Testis (tissue), 5 donors: ENCODE measurements at places on chromosomes 2 and 18.

GRCh38 chr18:74508821-74509225 is 12.7 kb downstream of the CNDP2 start:
- no peak for DNase-seq

DNA sequence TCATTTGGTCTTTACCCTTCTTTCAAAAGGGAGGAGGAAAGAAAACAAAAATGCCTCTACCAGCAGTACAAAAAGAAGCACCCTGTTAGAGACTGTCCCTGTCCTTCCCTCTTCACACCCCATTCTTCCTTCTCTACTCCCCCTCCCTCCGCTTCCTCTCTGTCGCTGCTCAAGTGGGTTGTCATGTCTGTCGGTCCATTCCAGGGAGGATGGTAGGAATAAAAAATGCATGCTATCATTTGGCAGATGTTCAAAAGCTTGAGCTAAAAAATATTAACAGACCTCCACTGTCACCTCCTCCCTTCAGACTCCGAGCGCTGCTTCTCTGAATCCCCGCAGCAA is 482.0 kb downstream of the BCL11A start:
- no peak for DNase-seq

GRCh38 chr2:240452462-240453256 is 17.2 kb downstream of the GPC1 start:
- DNase-seq, result peak; percentile 84

DNA sequence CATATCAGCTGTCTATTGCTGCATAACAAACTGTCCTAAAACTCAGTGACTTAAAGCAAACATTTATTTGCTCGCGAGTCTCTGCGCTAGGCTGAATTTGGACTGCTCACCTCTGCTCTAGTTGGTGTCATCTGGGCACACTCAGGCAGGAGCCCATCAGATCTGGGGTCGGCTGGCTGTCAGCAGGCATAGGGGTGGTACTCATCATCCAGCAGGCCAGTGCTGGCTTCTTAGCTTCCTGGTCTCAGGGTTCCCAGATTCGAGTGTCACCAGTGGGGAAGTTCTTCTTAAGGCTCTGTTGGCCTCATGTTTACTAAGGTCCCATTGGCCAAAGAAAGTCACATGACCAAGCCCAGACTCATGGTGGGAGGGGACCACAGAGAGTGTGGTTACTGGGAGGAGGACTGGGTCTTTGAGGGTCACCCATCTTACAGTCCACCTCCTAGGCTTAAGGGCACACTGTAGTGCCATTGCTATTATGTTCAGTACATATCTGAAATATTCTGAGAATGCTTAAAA is 71.6 kb upstream of the ATG16L1 start:
- no peak for DNase-seq

DNA sequence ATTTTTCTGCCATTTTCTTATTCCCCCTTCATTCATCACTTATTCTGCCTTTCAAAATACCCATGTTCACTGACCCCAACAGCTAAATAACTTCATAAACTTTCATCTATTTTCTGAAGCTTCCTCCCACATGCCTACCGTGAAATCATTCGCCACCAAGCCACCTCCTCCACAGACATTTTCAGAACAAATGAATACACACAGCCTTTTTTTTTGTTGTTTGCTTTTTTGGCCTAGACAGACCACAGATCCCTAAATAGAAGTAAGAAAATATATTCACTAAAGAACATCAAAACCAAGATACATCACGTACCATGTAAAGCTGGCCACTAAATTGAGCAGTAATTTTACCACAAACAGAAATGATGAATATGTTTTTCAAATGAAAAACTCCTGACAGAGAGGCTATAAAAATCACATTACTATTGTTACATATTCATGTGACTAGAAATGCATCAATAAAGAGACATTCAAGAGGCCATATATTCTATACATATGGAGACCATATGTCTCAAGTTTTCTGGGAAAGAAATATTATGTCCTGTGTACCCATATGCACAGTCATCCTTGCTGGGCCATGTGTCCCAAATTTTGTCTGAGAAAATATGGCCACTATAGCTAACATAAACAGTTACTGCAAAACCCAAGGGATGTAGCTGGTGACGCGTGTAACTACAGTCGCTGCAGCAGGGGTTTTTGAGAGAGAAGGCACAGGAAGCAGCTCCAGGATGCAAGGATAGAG is 200.3 kb downstream of the FBXO15 start:
- no peak for DNase-seq

GRCh38 chr2:7377916-7378569 is 460.8 kb downstream of the RNF144A start:
- peak; percentile 25 for DNase-seq

- DNase-seq, result no peak
Measured at GRCh38 chr2:68500649-68501048, 33.3 kb downstream of the APLF start.

DNA sequence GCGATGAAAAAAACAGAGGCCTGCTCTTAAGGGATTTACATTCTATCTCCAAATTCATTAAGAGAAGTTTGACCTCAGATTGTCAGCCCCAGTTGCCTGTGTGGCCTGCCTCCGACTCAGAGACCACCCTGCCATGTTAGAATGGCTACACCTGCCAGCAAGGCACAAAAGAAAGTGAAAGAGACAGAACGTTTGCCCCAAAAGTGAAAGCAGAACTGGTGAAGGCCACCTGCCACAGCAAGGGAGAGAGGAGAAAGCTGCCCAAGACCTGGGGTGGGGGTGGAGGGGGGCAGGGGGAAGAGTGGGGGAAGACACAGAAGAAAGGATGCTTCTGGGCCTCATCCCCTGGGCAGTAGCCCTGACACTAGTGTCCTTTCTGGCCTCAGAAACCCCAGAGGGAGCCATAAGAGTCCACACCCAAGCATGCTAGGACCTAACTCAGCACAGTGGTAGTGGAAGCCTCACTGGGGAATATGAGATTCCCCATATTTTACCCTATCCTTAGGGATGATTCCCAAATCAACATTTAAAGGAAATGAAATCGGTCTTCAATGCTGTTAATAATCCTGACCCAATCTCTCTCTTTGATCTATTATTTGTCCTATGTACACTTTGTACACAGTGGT is 389.7 kb downstream of the TXNL1 start:
- DNase-seq, result no peak

- no peak for DNase-seq
Measured at GRCh38 chr18:13176847-13177246, 41.7 kb upstream of the LDLRAD4 start.

DNA sequence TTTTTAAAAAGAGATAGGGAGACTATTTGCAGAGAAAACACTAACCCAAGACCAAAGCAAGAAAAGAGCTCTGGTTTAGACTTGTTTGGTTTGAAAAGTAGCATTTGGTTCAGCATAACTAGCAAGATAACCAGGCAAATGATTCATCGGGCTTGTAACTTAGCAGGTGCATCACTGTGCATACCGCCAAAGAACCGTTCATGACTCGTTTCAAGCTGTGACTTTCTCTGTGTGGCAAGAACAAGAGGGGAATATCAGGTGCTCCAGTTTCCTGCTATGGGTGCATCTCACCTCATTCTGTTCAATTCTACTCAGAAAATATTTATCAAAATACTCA is 244.9 kb downstream of the ETAA1 start:
- no peak for DNase-seq

GRCh38 chr2:66134138-66134701 is 300.7 kb upstream of the MEIS1 start:
- DNase-seq, result no peak

- no peak for DNase-seq
Measured at GRCh38 chr18:60145776-60146175, 226.8 kb downstream of the MC4R start.

DNA sequence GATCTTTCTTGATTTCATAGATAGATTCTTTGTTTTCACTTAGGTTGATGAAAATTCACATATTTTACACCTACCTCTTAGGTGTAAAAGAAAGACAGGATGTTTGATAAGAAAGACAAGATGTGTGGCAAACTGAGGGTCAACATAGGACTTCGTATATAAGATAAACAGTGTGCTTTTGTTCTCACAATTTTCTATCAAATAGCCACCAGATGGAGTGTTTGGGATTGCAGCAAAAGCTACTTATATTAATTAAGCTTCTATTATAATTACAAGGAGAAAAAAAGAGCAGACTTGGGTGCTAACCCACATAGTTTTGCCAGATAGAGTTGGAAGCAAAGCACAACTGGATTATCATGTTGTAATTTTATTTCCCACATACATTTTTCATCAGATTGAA is 232.9 kb downstream of the CDH7 start:
- no peak for DNase-seq

DNA sequence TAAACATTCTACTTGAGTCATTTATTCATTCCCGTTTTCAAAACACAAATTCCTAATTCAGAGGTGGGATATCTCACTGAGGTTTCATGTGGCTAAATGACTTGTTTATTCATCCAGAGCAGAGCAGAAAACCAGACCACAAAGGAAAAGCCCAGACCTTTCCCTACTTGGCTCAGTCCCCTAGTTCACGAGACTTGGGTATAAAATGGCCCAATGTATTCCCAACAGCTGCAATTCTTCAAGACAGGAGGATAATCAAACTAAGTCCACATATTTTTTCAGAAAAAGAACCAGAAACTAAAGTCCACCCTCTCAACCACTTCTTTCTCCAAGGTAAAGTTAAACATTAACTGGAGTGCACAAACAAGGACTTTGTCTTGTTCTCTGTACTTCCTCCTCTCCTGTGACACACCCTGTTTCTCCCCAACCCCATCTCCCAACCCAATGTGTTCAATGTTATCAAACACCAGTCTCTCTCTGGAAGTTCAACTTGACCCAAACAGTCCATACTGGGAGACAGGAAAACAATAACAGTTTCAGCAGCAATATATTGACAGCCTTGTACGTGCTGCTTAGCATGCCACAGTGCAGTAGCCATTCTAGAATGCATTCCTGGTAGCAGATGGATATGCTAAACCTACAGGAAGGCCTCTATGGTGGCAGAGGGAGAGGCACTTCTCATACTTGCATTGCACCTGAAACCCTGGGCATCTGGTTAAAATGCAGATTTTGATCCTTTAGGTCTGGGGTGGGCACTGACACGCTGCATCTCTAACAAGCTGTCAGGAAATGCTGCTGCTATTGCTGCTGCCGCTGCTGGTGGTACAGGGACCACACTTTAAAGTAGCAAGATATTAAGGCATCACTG is 110.7 kb downstream of the INO80D start:
- DNase-seq, result no peak

DNA sequence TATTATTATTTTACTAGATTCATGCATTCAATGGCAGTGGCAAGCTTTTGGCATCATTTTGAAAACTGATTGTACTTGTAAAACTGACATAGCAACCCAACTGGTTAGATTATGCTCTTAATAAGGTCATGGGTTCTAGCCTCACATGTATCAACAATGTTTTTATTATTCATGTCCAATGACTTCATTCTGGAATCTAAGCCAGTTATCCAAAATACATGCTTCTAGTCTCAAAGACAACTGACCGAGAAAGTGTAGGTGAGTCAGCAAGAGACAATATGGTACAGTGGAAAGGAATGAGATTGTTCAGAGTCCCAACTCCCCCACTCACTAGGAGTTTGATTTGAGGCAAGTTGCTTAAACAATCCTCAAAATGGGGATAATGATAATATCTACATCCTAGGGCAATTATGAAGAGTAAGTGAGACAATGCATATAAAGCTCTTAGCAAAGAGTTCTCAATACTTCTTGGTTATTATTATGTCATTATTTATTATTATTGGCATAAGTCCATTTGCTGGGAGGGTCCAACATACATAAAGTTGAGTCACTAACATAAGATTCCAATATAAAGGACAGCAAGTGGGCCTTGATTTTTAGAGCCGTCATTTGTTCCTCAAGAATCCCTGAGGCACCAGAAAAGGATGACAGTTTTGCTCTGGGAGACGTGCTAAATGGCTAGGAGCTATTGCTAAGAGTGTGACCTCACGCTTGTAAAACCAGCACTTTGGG is 99.4 kb downstream of the NEB start:
- no peak for DNase-seq

GRCh38 chr2:70626254-70626990 is 72.8 kb upstream of the TGFA start:
- no peak for DNase-seq

GRCh38 chr2:16931441-16931840 is 265.8 kb upstream of the CYRIA start:
- no peak for DNase-seq

GRCh38 chr2:41853427-41854191 is 194.2 kb upstream of the PKDCC start:
- peak; percentile 71 for DNase-seq

DNA sequence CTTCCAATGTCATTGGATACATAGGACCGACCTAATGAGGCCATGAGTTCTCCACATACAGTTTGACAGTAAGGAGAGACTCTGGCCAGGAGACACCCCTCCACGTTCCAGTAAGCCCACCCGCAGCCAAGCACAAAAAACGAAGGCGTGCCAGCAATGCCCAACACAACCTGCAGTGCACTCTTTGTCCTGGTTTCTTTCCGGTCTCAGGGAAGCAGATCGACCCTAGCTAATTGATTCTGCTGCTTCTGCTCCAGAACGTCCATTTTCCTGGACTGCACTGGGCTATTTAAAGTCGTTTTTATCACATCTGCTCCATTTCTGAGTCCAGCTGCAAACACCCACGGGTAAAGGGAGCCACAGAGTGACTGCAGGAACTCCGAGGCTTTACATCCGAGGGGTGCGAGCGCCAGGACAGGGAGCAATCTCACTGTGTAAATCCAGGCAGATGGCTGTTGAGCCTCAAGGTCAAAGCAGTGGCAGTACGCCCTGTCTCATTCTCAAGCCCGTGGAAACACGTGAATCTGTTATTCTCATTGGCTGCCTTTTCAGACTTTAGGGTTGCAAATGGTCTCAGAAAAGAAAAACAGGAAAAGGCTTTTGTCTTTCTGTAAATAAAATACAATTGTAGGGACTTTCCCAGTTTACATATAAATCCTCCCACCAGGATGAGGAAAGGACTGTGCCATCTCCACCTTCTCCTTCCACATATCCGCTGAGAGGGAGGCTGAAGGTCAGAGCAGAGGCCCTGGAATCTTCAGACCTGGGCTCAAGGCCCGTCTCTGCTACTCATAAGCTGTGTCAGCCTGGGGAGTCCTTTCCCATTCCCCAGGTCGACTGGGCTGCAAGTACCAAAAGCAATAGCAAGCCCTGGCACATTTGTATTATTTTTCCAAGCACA is 40.7 kb downstream of the TMEM163 start:
- DNase-seq, result peak; percentile 77

- no peak for DNase-seq
Measured at GRCh38 chr2:10646153-10646552, 43.6 kb downstream of the NOL10 start.

DNA sequence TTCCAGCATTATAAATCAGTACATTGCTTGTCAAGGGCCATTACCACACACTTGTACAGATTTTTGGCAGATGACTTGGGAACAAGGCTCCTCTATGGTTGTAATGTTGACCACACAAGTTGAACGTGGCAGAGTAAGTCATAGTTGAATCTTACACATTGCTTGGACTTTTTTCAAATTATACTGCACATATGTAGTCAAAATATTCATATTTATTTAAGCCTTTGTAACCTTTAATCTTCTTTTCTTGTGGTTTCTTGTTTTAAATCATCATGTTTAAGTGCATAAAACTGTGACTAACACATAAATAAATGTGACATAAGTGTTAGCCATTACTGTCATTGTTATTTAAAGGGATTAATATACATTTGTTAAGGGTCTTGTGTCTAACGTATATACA is 52.1 kb upstream of the EPB41L5 start:
- no peak for DNase-seq

- no peak for DNase-seq
Measured at GRCh38 chr2:217023611-217024010, 163.7 kb upstream of the TNP1 start.
